ENCODE measurements at places on chromosomes 13 and 19. TPM values are rescaled to one million over a fixed set of nuclear protein-coding genes. Genes with fewer than 3 reads are reported as not detected.

DNA sequence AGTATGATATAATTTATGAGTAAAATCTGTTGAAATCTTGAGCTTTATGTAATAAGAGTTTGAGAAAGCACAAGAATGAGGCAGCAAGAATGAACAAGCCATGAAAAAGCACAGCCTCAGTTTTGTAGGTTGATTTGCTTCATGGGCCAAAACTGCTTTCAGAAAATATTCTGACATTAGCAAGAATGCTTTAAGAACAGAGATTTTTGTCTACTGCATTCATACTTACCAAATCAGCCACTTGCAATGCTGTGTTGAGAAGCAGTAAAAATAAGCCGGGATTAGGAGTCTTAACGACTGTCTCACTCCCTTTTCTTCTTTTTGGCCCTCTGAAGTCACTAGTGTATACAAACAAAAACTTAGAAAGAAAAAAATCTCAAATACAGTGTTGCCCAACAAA is 114.5 kb downstream of the POSTN start:
- DNase-seq: no peak

GRCh38 chr19:2175742-2176141 is 12.0 kb downstream of the DOT1L start:
- DNase-seq: no peak

- DNase-seq: no peak
Observed at GRCh38 chr19:5436106-5436947, 18.9 kb upstream of the ZNRF4 start.

DNA sequence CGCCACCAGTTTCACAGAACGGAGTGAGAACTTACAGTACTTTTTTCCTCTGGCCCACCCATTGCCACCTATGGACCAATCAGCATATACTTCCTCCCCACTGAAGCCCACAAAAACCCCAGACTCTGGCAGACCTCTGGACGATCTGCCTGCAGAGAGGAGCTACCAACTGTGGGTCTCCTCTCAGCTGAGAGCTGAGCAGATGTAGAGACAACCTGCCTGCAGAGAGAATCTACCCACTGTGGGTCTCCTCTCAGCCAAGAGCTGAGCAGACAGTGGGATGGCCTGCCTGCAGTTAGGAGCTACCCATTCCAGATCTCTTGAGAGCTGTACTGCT is 69.7 kb downstream of the PIBF1 start:
- DNase-seq: no peak

- DNase-seq: no peak
Observed at GRCh38 chr19:47609906-47610894, 1.3 kb downstream of the BICRA start.

The MED16 gene
- 24.5 TPM for total RNA-seq

The DACH1 gene
- 2.5 TPM for total RNA-seq

The ATP4A gene
- not detected for total RNA-seq
